ENCODE measurements at places on chromosomes 12 and 14.
A peak's percentile ranks its signal among the peaks of the same experiment; 100 is the strongest.

DNA sequence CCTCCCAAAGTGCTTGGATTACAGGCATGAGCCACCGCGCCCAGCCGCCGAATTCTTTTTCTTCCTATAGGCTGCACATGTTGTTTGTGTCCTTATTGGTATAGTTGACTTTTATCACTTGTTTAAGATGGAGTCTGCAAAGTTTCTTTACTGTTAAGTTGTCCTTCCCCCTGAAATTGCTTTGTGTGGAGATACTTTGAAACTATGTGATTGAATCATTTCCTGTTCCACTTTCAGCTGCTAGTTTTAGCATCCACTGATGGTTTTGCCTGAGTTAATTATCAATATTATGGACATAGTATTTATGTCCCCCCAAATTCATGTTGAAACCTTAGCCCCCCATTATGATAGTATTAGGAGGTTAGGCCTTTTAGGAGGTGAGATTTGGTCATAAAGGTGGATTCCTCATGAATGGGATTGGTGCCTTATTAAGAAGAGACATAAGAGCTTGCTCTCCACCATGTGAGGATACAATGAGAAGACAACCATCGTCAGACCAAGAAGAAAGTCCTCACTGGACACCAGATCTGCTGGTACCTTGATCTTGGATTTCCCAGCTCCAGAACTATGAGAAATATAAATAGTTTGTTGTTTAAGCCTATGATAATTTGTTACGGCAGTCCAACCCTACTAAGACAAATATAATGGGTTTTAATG, 34.9 kb downstream of the PPHLN1 start:
- no peak for DNase-seq

GRCh38 chr12:117485984-117486839, 124.8 kb upstream of the NOS1 start:
- DNase-seq = no peak

DNA sequence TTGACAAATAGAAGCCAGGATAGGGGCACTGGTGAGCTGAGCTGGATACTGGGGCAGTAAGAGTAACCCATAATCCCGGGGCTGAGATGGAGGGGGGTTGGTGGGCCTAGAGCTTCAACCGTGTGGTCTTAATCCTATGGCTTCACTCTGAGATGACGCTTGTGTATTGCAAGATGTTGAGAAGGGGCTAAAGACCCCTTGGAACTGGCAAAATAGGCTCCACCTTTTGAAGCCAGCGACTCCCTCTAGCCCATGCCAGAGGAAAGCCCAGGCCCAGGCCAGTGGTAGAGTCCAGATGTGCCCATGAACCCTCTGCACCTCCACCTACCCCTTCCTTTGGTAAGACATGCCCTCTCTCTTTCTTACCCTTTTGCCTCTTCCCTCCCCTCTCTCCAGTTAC, 4.6 kb downstream of the HOXC12 start:
- no peak for DNase-seq

- no peak for DNase-seq
Observed at GRCh38 chr12:43008953-43009845, 419.7 kb upstream of the PRICKLE1 start.

DNA sequence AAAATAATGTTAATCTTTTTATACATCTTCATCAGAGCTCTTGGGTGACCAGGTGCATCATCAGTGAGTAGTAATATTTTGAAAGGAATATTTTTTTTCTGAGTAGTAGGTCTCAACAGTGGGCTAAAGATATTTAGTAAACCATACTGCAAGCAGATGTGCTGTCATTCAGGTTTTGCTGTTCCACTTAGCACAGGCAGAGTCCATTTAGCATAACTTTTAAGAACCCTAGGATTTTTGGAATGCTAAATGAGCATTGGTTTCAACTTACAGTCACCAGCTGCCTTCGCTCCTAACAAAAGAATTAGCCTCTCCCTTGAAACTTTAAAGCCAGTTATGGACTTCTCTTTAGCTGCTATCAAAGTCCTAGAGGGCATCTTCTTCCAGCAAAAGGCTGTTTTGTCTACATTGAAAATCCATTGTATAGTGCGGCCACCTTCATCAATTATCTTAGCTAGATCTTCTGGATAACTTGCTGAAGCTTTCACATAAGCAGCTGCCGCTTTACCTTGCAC, 24.6 kb downstream of the RIMKLB start:
- no peak for DNase-seq

GRCh38 chr14:100408350-100409002, 85.3 kb downstream of the SLC25A47 start:
- DNase-seq = peak; percentile 71

DNA sequence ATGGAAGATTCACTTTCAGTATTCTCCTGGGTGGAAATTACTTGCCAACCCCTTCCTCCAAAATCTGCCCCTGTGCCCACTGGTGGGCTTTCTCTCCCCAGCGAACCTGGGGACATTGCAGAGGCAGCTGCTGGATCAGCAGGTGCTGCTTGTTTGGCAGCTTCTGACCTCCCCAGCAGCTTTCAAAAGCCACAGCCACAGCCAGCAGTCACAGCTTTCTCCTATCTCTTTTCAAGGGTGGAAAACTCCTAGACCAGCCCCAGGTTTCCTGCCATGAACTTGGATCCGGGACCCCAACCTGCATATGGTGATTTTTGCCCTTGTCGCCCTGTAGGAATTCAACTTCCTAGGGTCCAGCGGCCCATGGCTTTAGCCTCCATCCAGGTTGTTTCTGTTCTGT, 330.8 kb downstream of the ADAMTS20 start:
- DNase-seq = no peak

DNA sequence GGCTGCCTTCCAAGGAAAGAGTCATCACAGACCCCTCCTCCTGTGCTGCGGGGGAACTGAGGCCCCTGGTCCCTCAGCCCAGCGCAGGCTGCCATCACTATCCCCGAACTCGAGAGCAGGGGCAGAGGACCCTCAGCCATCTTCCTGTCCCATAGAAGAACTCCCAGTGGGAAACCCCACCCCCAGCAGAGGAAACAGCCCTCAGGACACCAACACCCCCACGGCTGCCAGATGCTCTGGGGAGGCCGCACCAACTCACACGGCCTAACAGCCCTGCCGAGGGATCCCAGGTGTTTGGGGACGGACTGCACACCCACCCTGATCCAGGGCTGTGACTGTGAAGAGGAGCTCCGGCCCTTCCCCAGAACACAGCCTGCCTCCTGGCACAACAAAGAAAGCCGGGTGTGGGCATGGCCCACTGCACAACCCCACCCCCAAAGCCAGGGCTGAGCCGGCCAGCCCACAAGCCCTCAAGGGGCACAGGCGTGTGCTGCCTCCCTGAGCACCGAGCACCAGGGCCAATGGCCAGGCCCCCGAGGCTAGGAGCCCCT, 16.3 kb upstream of the C14orf180 start:
- no peak for DNase-seq

GRCh38 chr12:50505675-50506530, 1.1 kb downstream of the DIP2B start:
- no peak for DNase-seq

DNA sequence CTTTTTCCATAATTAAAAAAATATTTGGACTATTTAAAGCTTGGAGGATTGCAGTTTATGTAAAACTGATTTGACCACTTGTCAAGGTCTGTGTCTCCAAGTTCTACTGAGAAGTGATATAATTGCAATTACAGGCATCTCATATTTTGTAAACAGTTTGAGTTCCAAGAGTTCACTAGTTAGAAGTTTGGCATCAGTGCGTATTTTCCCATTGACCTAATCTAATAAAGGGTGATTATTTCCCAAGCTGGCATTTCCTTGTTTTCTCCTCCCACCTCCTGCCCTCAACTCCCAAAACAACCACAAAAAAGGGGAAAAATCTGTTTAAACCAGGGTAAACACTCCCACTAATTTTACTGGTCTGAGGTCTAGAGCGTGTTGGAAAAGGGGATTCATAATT, 3.0 kb upstream of the MYF6 start:
- DNase-seq = no peak

- no peak for DNase-seq
Observed at GRCh38 chr12:126949558-126949957, 1317.4 kb upstream of the TMEM132C start.

DNA sequence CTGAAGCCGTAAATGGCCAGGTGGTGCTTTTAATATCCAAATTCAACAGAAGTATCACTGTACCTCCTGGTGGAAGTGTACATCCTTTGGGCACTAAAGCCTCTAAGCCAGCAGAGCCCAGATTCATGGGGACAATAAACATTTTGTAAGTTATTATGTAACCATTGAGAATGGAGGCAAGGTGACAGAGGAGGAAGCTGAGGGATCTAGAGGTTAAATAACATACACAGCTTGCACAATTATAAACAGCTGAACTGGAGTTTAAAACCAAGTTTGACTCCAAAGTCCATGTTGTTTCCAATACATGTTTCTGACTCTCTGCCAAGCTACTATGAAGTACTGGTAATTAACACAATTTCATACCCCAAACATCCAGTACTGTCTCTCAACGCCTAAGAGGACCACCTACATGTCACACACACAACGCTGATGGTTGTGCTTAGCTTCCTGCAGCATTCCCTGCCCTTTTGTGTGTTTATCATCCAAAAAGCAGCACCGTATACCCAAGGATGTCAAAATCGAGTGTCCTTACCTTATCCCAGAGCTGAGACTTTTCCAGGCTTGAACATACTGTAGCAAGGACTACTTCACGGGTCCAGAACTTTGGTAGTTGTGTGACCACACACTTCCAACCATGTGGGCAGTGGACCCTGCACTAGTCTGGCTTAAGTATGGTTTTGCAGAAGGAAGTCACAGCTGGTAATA, 41.3 kb downstream of the EGLN3 start:
- no peak for DNase-seq

DNA sequence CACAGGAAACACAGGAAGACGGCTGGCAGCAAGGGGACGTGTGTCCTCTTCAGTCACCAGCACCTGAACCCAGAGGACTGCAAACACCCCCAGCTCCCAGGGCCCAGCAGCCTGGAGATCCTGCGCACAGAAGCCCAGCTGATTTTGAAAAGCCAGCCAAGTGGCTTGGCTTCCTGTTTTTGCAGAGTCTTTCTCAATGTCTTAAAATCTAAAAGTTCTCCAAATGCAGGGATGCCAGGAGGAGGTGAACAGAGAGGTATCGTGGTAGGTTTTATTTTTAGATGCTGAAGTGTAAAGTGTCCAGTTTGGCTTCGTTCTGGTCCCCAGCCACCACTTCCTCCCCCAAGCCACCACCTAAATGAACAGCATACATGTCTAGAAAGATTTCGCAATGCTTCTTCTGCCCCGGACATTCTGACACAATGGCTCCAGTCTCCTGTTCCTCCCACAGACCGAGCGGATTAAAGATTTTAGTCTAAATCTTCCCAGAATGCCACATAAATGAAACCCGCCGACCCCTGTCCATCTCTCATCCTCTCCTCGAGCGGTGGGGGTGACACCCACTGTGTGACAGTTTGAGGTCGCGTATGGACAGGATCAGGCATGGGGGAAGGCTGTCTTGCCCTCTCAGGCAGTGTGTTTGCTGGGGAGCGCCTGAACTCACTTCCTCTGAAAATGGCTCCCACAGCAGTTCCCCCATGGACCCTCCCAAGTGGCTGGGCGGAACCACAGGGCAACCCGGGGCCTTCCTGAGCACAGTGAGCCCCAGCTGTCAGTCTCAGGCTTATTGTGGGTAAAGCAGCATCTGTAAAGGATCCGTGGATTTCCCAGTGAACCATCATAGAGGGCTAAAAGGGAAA, 41.6 kb downstream of the ITPK1 start:
- DNase-seq = no peak

- DNase-seq = no peak
Observed at GRCh38 chr12:116492703-116493324, 66.4 kb upstream of the MAP1LC3B2 start.

- DNase-seq = peak; percentile 48
Observed at GRCh38 chr12:121610239-121611149, 15.8 kb upstream of the ORAI1 start.

Measured in NCI-H2227 treated with DMSO at 0.1 percent for 48 hours (cell line).